ENCODE measurements at places on chromosomes 2 and 18. TPM values are rescaled to one million over a fixed set of nuclear protein-coding genes. Genes with fewer than 3 reads are reported as not detected.

The CD28 gene
- not detected for total RNA-seq

The COL3A1 gene
- 0.20 TPM for total RNA-seq

The SERPINB12 gene
- total RNA-seq, result not detected

The KIAA2012 gene
- not detected for total RNA-seq

The CHRNA1 gene
- total RNA-seq, result not detected

The NT5C1B gene
- total RNA-seq, result not detected

The CNRIP1 gene
- total RNA-seq, result 1.8 TPM

The MLPH gene
- 270 TPM for total RNA-seq

The EPG5 gene
- total RNA-seq, result 3.8 TPM

The MOCOS gene
- 3.6 TPM for total RNA-seq

The KLHL30 gene
- 0.25 TPM for total RNA-seq

The TUBA3D gene
- 5.1 TPM for total RNA-seq

The CIB4 gene
- 0.16 TPM for total RNA-seq

The PAX3 gene
- not detected for total RNA-seq

The CABYR gene
- total RNA-seq, result 18.9 TPM

The PAIP2B gene
- total RNA-seq, result 0.31 TPM

The IL36B gene
- total RNA-seq, result not detected

The RFTN2 gene
- total RNA-seq, result not detected

The ELOA2 gene
- not detected for total RNA-seq

The MBP gene
- 15.4 TPM for total RNA-seq

The CNGA3 gene
- total RNA-seq, result not detected

The STON1 gene
- total RNA-seq, result 0.39 TPM

The HOXD4 gene
- 0.61 TPM for total RNA-seq

The ANKAR gene
- 1.3 TPM for total RNA-seq

The C2orf81 gene
- 3.1 TPM for total RNA-seq

Measured in A549 treated with Hydrocortisone at 1 μM for 4 hours (cell line).